ENCODE measurements at places on chromosomes 1 and 21.

DNA sequence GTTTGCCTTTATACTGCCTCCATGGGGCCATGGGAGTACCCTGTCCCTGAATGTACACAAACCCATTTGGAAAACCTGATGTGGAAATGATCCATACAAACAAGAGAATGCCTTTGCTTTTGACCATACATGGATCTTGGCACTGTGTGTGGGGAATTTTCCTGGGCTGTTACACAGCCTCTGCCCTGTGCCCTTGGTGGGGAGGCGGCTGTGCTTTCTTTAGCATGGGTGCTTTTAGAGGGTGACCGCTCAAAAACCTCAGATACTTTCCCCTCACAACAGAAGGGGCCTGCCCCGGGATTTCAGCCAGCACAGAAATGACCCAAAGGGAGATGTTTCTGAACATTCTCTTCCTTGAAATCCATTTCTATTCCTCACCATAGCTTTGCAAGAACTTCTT is 194.8 kb downstream of the LMO4 start:
- no peak for DNase-seq

GRCh38 chr1:66397192-66397591 is 136.8 kb upstream of the SGIP1 start:
- no peak for DNase-seq

DNA sequence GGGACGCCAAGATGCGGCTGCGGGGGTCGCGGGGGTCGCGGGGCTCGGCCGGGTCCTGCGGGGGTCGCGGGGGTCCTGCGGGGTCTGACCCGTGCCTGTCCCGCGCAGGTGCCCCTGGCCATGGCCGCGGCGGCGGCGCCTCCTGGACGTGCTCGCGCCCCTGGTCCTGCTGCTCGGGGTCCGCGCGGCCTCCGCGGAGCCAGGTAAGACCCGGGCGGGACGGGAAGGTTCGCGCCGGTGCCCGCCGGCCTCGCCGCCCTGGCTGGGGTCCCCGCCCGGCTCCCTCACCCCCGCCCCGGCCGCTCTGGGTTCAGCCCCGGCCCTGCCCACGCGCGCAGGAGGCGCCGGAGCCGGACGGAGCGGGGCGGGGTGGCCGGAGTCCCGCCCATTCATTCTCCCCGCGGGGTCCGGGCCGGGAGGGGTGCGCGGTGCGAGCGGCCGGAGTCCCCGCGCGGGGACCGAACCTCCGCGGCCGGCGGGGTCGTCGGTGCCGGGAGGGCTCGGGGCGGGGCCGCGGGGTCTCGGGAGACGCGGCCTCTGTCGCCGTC is 380 bp downstream of the COL18A1 start:
- DNase-seq: no peak

- no peak for DNase-seq
These were observed 14.0 kb upstream of the ZNF692 start for GRCh38 chr1:248872752-248873408.

Data from activated CD8-positive, alpha-beta memory T cell treated with anti-CD3 and anti-CD28 coated beads for 1 hour (primary cell).